Stomach (tissue), 19 donors: ENCODE measurements at places on chromosomes 2 and 18. TPM values are rescaled to one million over a fixed set of nuclear protein-coding genes. Genes with fewer than 3 reads are reported as not detected.

- no peak for DNase-seq
Observed at GRCh38 chr2:10412380-10412779, 35.7 kb downstream of the ODC1 start.

- DNase-seq: no peak
Observed at GRCh38 chr2:138707392-138708074, 72.7 kb downstream of the NXPH2 start.

GRCh38 chr2:69131983-69132675 lies 119.2 kb downstream of the ANTXR1 start:
- DNase-seq: no peak

The C2orf81 gene
- not detected for total RNA-seq

GRCh38 chr2:174590928-174591648 lies 6.5 kb downstream of the WIPF1 start:
- DNase-seq: no peak

GRCh38 chr2:241519669-241520068 lies 11.3 kb upstream of the STK25 start:
- no peak for DNase-seq

DNA sequence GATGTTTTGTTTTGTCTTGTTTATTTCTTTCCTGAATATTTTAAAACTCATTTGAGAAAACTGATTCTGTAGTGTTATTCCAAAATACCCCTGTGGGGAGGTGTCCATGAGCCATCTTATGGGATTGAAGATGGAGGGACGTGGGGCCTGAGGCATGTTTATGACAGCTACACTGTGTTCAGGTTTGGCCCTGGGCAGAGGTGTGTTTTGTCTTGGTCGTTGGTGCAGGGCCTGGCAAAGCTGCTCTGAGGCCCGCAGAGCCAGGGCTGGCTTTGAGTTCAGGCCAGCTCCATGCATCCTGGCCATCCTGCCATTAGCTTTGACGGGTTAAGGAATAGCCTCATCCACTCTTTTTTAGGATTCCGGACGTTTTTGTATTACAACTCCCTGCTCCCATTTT lies 68.9 kb downstream of the TMEM18 start:
- DNase-seq: no peak

The MARS2 gene
- 6.8 TPM for total RNA-seq

The RPRM gene
- total RNA-seq: 5.0 TPM

DNA sequence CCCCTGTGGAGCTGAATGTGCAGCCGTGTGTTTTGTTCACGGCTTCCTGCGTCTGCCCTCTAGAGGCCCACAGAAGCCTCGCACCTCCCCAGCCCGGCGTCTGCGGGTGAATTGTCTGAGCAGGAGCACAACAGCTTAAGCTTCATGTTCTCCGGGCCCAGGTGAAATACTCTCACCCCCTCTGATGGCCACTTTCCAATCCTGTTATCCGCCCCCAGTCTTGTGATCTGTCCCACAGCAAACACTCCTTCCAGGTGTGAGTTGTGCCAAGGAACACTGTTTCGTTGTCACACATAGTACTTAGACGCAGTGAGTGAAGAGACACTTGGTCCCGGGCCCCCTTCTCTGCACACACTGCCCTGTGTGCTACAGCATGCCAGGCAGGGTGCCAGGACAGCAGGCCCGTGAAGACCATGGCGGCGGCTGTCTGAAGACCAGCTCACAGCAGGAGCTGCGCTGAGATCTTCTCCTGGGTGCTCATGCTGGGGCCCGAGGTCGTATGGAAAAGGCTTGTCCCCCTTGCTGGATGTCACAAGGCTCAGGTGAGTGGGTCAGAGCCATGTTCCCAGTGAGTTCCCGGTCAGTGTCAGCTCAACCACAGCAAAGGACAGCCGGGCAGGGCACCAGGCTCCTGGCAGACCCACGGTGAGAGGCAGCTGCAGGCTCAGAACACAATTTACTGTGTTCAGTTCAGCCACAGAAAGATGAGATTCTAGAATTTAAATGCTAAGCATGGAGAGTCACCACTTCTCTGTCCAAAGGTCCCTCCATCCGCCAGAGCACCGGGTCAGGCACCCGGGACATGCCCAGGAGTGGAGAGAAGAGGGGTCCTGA lies 6.8 kb upstream of the PXDN start:
- peak; percentile 50 for DNase-seq

DNA sequence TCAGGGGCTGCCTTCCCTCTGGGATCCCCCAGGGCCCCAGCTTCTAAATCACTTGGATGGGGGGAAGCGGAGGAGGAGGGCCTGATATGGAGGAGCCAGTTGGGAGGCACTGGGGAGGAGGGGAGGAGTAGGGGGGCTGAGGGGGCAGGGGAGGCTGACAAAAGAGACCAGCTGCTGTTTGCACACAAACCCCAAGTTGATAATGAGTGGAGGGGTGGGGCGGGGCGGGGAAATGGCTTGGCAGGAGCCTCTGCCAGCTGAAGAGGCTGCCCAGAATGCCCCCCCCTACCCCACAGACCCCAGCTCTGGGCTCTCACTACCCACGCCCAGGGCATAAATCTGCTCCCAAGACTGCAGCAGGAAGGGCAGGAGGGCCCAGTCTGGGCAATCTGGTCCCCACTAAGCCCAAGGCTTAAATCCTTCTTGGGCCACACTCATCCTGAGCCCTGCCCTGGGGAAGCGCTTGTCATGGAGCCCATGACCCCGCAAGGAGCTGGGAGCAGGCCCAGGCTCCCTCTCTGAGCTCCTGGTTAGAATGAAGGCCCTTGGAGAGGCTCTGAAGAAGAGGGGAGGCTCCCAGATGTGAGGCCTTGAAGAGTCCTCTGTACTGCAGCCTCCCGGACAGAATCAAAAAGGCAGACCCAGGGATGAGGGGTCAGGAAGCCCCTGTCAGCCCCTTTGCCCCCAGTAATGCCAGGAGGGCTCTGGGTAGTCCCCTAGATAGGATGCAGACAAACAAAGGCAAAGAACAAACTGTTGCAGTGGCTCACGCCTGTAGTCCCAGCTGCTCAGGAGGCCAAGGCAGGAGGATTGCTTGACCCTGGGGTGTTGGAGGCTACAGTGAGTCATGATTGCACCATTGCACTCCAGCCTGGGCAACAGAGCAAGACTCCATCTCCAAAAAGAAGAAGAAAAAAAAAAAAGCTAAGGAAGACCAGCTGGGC lies 24.8 kb upstream of the PTMA start:
- no peak for DNase-seq

GRCh38 chr2:126444512-126444911 lies 211.4 kb upstream of the GYPC start:
- no peak for DNase-seq

GRCh38 chr18:75264926-75265597 lies 54.5 kb downstream of the TSHZ1 start:
- DNase-seq: no peak

The SCYGR4 gene
- not detected for total RNA-seq

GRCh38 chr2:65490222-65490621 lies 57.8 kb upstream of the SPRED2 start:
- DNase-seq: no peak

DNA sequence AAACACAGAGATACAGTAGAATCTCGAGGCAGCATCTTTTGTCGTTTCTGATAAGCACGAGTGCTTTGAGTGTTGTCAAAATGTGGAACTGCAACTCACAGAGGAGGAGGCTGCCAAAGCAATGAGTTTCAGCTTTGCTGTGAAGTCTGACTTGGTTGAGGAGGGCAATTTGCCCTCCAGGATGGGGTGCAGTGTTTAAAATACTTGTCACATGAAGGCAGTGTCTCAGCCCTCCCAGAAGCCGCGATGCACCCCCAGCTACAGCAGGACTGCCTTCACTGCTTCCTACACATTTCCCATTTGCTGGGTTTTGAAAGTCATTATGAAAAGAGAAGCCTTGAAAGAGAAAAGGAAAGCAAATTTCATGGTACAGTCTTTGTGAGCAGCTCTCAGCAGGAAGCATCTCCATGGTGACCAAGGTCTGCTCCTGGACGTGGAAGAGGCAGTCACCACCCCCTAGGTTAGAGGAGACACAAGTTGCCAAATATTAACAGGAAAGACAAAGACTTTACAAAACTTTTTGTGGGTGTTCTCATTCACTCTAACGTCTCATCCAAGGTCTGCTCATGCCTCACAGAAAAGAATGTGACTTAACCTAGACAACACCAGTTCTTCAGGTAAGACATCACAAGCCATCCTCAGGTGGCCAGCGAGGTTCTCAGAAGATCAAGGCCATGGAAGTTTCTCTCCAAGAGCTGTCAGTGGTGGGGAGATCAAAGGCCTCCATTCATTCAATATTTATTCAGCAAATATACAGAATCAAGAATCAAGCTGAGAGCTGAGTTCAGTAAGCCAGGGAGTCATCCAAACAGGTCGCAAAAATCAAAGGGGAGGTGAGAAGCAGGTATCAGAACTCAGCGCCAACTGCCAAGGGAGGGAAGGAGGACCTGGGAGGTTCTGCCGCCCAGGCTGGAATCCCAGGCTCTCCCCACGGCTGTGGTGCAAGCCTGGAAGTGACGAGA lies 476.0 kb downstream of the EIPR1 start:
- no peak for DNase-seq

GRCh38 chr2:127961729-127962128 lies 66.1 kb downstream of the SAP130 start:
- DNase-seq: no peak

The TTC39C gene
- total RNA-seq: 23.3 TPM

GRCh38 chr18:55446996-55447671 lies 140.9 kb downstream of the TCF4 start:
- DNase-seq: no peak
